ENCODE measurements at places on chromosomes 7 and 10.

GRCh38 chr7:37756797-37757551 lies 73.4 kb downstream of the GPR141 start:
- DNase-seq, result no peak

- no peak for DNase-seq
Observed at GRCh38 chr7:149748076-149748874, 25.1 kb downstream of the ZNF467 start.

- DNase-seq, result no peak
Observed at GRCh38 chr7:877312-878232, 1.2 kb downstream of the GET4 start.

DNA sequence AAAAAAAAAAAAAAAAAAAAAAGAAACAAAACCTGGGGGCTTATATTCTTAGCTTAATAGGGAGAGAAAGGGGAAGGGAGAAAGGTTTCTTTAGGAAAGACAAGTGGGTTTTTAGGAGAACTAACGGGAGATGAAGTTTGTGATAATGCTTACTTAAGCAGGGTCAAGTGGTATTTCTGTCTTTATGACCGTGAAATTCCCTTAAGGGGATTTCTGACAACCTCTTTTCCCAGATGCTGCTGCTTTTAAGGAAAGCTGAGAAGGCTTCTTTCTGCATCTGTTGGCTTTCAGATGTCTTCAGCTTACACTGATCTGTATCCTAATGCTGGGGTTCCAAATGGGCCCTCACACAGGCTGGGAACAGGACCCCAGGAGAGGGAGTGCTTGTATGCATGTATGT lies 42.6 kb downstream of the ADAMTS14 start:
- DNase-seq, result peak; percentile 21

DNA sequence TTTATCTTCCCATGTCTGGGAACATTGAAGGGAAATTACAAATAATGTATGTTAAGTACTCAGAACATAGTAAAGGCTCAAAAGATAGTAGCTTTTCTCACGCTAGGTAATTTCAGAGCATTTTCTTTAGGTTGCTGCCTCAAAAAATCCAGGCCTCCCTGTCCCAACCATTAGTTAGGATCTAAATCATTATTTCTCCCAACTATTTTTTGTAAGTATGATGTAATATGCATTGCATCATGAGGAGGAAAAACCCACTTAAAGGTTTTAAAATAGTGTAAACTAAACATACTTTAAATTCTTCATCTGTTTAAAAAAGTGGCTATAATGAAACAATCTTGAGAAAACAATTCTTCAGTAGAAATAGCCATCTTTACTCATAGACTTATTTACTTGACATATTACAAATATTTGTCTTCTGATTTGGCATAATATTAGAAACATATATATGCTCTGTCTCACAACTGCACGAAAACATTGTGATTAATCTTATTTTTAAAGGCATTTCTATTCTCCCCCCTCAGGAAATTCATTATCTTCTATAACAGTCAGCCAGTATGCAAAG lies 329.3 kb downstream of the ELMO1 start:
- no peak for DNase-seq

GRCh38 chr10:35675846-35676245 lies 33.8 kb upstream of the FZD8 start:
- no peak for DNase-seq

GRCh38 chr10:31886885-31887284 lies 41.7 kb downstream of the ARHGAP12 start:
- no peak for DNase-seq

DNA sequence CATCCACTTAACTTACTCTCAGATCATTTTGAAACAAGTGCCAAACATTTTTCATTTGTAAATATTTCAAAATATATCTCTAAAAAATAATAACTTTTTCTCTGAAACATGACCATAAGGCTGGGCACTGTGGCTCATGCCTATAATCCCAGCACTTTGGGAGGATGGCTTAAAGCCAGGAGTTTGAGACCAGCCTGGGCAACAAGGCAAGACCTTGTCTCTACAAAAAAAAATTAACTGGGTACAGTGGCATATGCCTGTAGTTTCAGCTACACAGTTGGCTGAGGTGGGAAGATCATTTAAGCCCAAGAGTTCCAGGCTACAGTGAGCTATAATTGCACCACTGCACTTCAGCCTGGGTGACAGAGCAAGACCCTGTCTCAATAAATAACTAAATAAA lies 36.4 kb downstream of the USP54 start:
- DNase-seq, result no peak

DNA sequence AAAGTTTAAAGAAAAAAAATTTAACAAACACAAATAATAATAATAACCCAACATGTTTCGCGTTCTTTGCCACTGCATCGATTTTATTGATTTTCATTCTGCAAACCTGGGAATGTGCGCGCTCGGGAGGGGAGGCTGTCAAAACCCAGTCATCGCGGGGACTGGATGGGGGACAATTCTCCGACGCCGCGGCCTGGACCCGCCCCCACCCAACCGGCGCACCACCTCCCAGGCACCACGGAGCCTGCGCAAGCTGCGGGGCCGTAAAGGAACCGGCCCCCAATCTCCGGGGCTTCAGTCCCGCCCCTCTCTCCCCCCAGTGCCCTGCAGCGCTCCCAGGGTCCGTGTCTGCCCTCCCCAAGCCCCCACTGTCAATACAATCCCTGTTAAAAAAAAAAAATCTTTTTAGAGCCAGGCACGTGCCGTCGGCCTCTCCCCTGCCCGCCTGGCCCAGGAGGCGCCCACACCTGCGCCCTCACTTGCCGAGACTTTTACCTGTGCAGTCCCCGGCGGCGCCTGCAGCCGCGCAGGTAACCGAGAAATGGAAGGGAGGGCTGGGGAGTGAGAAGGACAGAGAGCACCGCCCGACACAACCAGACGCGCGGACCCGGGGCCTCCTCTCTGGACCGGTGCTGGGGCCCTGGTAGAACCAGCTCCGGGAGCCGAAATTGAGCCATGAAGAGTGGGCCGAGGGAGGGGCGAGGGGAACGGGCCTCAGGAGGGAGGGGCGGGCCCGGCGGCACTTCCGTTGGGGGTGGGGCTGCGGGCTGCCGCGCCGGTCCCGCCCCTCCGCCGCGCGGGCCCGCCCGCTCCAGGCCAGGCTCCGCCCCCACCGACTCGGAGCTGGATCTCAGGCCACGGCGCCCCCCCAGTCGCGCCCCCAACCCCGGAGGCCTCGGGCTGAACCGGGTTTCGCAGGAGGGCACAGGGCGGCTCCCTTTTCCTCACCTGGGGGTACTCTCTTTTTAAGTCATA lies 7.6 kb upstream of the ZNF503 start:
- DNase-seq, result no peak

DNA sequence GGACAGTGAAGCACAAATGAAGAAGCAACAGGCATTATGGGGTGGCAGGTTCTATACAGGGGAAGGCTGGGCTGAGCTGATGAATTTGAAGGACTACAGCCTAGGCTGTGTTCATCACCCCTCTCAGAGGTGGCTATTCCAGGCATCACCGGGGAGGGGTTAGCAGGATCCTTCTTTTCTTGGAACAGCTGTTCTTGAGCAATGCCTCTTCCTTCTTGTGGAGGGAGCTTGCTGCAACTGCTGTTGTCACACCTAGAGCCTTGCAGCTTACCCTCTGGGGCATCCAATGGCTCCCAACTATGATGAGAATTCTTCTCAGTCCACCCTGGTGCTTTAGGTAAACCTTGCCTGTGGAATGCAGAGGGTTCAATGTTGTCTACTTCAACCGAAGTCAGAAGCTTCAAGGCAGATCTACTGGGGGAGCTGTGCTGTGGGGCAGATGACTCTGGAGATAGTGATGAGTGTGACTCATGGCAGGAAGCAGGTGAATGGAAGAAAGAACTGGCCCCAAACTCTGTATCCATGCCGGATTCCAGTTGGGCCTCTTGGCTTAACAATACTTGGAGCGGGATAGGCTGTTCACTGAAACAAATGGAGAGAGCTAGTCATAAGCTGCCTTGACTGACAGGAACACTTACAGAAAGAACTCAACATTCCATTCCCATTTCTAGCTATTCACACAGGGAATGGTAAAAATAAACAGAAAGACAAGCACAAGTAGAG lies 21.5 kb upstream of the PPP3CB start:
- no peak for DNase-seq

DNA sequence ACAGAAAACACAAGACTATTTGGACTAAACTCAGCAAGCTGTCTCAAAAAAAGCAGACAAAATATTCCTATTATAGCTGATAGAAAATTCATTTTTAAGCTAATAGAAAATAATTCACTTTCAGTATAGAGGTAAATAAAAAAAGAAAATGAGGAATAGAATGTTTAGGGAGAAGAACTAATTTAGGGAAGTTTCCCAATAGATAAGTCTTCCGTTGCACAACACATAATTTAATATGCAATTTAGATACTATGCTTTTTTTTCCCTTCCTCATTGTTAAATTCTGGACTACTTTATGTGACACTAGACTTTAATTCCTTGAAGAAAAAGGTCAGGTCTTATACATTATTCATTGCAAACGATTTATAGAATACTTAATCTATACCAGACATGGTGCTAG lies 10.3 kb downstream of the PNPLA8 start:
- DNase-seq, result no peak

DNA sequence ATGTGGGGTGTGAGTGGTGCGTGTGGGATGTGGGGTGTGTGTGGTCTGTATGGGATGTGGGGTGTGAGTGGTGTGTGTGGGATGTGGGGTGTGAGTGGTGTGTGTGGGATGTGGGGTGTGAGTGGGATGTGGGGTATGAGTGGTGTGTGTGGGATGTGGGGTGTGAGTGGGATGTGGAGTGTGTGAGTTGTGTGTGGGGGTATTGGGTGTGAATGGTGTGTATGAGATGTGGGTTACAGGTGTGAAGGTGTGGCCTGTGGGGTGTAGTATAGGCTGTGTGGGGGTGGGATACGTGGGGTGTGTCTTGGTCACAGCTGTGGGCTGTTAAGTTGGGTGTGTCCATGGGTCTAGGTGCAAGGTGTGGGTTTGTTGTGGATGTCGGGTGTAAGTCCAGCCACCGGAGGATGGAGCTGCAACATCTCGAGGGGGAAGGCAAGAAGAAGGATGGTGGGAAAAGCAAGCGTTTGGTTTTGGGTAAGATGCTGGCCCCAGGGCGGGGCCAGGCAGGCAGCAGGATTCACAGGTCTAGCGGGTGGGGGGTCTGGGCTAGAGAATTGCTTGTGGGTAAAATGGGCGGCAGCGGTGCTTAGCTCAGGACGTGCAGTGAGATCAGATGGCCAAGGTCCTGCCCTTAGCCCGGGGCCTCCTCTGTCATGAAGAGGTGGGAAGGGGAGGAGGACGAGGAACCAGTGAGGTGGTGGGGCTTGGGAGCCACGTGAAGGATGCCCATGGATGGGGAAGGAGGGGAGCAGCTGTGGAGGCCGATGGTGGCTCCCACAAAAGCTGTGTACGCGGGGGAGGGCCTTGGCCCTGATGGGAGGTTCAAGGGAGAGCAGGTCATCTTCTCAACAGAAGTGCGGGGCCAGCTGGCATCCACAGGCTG lies 60.1 kb downstream of the CFAP46 start:
- DNase-seq, result no peak

DNA sequence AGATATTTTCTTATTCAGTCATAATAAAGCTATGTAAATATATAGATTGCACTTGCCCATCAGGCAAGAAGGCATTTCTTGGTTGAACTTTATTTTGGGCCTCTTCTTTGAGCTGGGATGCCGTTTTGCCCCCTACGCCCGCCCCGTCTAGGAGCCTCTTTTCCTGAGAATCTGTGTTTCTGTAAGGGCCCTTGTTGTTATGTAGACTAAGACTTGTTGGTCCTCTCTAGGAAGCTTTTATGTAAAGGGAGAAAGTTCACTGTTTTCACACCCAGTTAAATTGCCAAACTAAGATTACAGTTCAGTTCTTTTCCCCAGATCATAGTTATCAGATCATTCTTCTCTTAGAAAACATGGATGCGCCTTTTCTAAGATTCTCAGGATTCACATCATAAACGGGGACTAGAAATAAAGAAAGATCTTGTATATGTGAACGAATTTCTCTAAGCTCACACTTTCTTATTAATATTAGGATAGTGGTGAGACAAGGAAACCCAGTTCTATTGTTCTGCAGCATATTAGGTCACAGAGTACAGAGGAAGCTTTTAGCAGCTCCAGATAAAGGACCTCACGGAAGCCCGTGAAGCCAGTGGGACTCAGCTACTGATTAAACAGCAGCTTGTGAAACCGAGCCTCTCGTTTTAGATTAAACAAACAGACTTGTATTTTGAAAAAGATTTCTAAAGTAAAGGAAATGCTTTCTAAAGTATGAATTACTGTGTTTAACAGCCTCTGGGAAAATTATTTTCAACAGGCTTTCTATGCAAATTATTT lies 3.8 kb downstream of the LMTK2 start:
- no peak for DNase-seq

- DNase-seq, result no peak
Observed at GRCh38 chr10:114397651-114398145, 6.6 kb downstream of the AFAP1L2 start.

GRCh38 chr10:48798481-48799254 lies 114.0 kb downstream of the WDFY4 start:
- DNase-seq, result no peak

DNA sequence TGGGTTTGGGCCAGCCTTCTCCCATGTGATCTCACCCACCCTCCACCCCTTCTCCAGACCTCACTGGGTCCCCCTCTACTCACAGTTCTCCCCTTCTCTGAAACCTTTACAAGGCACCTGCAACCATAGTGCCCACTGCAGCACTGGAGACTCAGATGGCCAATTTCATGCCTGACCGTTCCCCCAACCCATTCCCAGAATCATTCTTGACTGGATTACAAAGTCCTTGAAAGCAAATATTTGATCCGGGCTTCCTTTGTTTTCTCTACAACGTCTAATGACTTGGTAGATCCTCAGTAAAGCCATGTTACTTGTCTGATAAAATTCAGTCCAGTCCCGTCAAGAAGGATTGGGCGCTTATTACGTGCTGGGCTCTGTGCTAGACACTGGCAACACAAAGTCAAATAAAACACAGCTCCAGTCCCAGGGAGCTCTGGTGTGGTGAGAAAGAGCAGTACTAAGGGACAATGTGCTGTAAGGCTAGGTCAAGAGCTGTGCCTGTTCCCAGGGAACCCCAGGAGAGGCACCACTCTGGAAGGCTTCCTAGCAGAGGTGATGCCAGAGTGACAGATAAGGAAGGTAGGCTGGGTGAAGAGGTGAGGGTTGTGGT lies 36.5 kb downstream of the SH3PXD2A start:
- no peak for DNase-seq

GRCh38 chr10:14378387-14378960 lies 47.8 kb upstream of the FRMD4A start:
- no peak for DNase-seq

- DNase-seq, result no peak
Observed at GRCh38 chr10:84665883-84666463, 337.6 kb downstream of the CCSER2 start.

DNA sequence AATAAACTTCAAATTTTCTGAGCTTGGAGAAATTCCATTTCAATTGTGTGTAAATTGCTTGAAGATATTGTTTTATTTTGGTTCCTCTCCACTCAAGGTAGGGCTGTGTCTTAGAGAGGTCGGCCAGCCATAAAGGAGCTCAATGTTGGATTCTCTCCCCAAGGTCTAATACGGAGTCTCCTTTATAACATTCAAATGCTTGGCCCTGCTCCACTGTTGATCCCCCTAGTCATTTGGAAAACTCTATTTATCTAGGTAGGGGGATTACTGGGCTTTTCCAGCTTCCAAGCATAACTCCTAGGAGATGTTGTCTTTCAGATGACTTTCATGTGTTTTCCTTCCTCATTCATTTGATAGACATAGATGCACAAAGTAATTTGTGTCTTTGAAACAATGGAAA lies 170.9 kb downstream of the LRMDA start:
- DNase-seq, result no peak

- no peak for DNase-seq
Observed at GRCh38 chr10:314871-315270, 179.6 kb downstream of the ZMYND11 start.

GRCh38 chr10:34433241-34434076 lies 381.6 kb downstream of the PARD3 start:
- no peak for DNase-seq
